ENCODE measurements at places on chromosomes 1 and 21.

DNA sequence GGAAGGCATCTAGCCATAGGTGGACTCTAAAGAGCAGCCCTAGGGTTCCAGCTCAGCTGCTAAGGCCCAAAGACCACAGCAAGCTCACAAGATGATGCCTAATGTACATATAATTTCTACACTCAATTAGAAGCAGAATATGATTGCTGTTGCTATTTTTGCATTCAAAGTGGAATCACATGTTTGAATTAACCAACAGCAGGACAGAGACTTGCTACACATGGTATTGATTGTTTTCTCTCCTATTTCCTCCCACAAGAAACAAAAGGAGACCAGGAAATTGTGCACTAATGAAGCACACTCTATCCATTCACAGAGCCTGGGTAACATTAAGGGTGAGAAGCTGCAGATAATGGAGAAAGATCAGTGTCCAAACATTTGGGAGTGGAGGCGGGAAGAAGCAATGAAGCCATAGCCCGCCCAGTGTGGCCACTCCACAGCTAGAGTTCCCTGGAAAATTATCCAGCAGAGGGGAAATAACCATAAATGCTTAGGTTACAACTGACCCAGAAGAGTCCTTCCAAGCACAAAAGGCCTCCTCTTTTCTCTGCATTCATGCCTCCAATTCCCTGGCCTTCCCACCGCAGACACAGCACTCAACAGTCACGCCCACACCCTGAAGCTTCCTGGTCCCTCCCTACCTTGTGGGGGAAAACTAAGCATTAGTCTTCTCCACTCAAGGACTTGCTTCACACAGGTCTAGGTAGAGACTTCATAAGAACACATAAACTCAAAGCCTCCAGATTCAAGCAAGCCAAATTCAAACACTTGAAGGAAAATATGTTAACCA is 7.5 kb downstream of the CNN3 start:
- no peak for DNase-seq

DNA sequence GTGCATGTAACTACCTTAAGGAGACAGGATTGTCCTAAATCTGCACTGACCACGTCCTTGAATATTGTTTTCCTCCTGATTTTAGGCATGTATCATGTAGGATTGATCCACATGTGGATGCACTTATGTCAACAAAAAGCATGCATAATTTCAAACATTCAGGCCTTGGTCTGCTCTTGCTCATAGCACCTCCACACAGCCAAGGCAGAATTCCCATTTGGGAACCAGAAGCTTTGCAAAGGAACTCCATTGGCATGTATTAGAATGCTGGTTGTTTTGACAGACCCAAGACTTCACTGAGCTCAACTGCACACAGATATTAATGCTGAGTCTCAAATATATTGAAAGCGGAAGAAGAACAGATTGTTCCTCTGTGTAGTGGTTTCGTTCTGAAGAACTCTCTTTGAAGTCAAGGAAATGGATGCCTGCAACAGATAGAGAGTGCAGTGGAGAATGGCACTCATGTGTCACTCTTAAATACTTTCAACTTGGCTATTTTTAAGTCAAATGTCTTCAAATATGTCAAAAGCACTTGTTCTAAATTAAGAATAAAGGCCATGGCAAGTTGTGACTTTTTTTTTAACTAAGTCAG is 387.6 kb downstream of the LTN1 start:
- no peak for DNase-seq

- DNase-seq, result no peak
Measured at GRCh38 chr1:202133989-202134388, 10.5 kb downstream of the ARL8A start.

DNA sequence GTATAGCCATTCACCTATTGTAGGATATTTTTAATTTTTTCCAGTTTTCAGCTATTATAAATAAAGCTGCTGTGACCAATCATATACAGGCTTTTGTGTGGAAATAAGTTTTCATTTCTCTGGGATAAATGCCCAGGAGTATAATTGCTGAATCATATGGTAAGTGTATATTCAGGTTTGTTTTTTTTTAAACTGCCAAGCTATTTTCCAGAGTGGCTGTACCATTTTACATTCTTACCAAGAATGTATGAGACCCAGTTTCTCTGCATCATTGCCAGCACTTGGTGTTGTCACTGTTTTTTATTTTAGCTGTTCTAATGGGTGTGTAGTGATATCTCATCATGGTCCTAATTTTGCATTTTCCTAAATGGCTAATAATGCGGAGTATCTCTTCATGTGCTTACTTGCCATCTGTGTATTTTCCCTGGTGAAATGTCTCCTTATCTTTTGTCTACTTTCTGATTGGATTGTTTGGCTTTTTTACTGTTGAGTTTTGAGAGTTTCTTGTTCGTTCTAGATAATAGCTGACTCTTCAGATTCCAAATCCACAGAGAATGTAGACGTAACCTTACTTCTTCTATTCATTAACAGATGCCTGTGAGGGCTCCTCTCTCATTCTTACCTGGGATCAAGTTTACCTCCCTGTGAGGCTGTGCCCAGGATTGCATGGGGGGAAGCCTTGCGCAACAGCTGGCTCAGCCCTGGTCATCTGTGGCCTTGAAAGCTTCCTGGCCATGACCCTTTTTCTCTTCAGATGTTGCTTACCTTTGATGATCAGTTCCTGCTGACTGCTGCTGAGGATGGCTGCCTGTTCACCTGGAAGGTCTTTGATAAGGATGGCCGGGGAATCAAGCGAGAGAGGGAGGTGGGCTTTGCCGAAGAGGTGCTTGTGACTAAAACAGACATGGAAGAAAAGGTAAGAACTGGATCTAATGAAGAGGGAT is 42.6 kb downstream of the CFAP57 start:
- DNase-seq, result no peak

GRCh38 chr21:33018707-33019465 is 6.8 kb upstream of the OLIG2 start:
- DNase-seq, result no peak

DNA sequence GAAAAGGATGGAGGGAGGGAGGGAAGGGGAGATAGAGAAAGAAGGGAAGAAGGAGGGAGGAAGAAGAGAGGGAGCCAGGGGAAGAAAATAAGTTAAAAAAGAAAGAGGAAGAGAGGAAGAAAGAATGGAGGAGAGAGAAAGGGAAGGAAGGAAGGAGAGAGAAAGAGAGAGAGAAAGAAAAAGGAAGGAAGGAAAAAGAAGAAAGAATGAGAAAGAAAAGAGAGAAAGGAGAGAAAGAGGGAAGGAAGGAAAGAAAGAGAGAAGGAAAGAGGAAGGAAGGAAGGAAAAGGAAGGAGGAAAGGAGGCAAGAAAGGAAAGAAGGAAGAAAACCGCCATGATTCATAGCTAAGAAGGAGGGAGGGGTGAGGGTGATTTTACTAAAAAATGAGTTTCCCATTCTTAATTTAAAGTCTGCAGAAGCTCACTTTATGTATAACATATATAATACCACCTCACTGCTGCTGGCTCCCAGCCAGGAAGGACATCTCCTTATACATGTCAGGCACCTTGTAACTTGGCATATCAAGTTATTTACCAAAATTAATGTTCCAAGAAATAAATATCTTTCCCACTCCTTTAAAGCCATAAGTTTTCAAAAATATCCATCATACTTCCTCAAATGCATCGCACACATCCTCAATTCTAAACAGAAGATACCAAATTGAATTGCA is 46.0 kb upstream of the OLIG2 start:
- no peak for DNase-seq

- no peak for DNase-seq
Measured at GRCh38 chr1:64114012-64114525, 89.4 kb upstream of the UBE2U start.

DNA sequence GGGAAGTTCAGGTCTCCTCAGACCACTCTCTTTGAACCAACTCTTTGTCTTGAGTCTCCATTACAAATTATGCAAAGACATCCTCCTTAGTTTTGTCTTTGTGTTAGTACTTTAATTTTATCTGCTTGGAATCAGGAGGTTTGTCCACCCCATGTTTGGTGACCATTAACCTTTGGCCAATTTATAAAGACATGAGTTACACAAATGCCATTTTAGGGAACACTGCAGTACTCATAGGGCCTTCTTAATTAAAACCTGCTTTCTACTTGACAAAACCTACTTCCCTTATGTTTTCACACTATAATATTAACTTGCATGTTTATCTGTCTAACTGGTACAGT is 7.9 kb upstream of the CDC73 start:
- no peak for DNase-seq

GRCh38 chr1:170583186-170583585 is 51.2 kb downstream of the GORAB start:
- no peak for DNase-seq

DNA sequence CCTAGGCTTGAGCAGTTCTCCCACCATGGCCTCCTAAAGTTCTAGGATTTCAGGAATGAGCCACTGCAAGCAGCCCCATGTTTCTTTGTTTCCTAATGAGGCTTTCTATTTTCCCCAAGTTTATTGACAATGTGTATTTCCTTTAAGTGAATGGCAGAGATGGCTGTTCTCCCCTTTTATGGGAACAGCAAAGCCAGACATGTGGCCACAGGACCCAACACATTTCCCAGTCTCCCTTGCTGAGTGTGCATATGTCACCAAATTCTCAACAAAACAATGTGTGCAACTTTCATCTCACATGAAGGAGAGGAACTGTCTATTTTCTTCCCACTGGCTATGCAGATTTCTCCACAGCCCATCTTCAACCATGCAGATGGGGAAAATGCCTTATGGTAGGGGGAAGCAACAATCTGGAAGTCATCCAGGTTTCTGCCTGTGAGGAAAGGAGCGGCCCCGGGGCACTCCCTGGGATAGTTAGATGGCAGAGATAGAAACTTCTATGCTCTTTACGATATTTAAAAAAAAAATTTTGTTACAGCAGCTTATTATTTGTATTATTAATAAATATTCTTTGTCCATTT is 28.6 kb upstream of the MAP10 start:
- DNase-seq, result no peak

GRCh38 chr1:156622581-156623297 is 3.5 kb downstream of the HAPLN2 start:
- no peak for DNase-seq

DNA sequence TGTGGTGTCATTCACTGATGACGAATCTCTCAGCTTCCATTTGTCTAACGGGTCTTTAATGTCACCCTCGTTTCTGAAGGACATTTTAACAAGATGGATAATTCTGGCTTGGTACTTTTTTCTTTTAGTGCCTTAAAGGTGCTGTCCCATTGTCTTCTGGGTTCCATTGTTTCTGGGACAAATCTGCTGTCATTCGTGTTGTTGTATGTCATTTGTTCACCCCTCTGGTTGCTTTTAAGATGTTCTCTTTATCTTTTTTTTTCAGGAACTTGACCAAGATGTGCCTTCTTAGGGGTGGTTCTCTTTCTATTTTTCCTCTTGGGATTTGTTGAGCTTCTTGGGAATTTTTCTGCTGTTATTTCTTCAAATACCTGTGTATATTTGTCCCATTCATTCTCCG is 14.0 kb upstream of the MMEL1 start:
- DNase-seq, result no peak

GRCh38 chr1:7256526-7256925 is 471.3 kb downstream of the CAMTA1 start:
- no peak for DNase-seq

GRCh38 chr1:205920861-205921569 is 22.2 kb downstream of the SLC26A9 start:
- DNase-seq, result no peak

- DNase-seq, result peak; percentile 51
Measured at GRCh38 chr1:10195570-10195969, 14.8 kb upstream of the KIF1B start.

DNA sequence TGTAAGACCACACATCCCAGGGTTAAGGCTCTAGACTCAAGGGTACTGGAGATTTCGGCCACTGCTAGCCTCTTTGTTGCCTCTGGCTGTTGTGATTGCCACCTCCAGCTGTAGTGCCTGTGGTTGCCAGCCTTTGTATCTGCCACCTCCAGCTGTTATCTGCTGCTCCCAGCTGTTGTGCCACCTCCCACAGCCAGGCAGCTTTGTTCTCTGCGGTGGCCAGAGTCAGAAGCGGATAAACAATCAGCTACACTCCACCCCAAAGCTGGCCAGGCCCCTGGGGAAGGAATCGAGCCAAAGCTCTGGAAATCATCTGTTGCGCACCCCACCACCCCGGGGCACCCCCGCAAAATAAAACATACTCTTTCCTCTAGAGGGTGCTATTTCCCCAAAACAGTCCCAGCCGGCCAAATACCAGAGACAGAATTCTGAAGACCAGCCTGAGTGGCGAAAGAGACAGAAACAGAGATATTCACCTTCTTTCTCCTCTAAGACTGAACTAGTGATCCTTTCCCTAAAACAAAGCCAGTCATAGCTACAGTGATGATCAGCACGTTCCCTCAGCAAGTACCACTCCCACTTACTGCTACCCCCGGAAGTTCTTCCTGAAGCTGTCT is 14.8 kb upstream of the PIGM start:
- DNase-seq, result peak; percentile 68

DNA sequence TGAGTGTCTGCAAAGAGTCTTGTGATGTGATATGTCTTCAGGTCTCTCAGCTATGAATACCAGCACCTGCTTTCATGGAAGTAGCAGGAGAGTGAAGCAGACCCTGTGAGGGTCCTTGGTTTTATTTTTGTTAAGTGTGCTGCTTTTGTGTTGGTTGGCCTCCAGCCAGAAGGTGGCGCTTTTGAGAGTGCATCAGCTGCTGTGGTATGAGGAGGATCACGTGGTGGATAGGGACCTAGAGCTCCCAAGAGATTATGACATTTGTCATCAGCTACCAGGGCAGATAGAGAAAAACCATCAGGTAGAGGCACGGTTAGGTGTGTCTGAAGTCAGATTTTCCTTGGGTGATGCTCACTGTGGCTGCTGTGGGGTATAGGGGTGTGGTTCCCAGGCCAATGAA is 1232.1 kb downstream of the MRPL39 start:
- no peak for DNase-seq

GRCh38 chr1:152999818-153000217 is 1.7 kb upstream of the SPRR3 start:
- no peak for DNase-seq

GRCh38 chr21:35953597-35953996 is 106.7 kb downstream of the SETD4 start:
- no peak for DNase-seq

GRCh38 chr21:39105341-39105765 is 77.9 kb downstream of the PSMG1 start:
- DNase-seq, result no peak

- DNase-seq, result no peak
Measured at GRCh38 chr1:157399984-157400382, 152.3 kb downstream of the FCRL5 start.

DNA sequence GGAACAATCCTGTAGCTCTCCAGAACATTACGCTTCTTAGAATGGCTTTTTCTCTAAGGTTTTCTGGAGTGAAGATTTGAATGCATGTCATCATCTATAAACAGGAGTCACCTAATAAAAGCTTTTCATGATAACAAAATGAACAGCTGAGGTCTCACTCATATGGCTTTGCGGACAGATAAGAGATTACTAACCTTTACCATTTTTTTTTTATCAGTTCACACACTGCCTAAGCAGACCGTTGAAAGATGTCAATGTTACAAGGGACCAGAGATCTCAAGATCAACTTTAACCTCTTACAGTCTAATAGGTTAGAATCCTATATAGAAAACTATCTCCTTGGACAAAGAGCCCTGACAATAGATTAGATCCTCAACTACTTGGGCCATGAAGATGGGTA is 41.4 kb downstream of the SCMH1 start:
- DNase-seq, result no peak

- DNase-seq, result no peak
Measured at GRCh38 chr1:179269071-179269470, 24.5 kb upstream of the SOAT1 start.
